ENCODE measurements at places on chromosomes 2 and 18.

GRCh38 chr18:76506395-76506794 lies 11.4 kb upstream of the ZNF516 start:
- no peak for DNase-seq

DNA sequence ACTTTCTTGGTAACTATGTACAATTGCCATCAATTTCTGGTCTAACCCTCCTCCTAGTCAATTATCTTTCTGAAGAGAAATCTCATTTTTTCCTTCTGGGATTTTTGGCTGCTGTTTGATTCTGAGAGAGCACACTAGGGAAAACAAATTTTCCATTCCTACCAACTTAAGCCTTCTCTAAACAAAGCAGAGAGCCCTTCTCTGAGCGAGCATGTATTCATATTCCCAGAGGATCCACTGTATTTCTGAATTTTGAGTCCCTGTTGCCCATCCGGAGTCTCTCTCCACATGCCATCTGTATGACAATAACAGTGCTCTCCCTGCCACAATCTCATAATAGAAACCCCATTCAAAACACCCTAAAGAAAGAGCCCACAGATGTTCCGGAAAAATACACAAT lies 78.5 kb downstream of the MAIP1 start:
- DNase-seq: no peak

DNA sequence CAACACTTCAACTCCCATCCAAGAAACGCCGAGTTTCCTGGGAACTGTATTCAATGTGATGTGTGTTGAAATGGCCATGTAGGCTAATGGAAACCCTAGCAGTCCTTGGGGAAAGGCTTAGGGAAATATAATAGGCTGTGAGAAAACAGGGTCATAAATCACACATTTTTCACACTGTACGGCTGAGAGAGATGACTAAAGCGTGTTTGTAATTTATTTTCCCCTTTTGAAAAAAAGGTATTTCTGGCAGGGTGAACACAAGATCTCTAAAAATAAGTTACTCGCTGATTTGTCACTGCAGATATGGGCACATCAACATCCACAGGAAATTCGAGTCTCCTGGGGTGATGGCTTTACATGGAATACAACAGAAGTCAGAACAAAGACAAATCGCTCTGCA lies 109.6 kb upstream of the ST6GAL2 start:
- peak; percentile 43 for DNase-seq

GRCh38 chr18:37314534-37314933 lies 251.1 kb downstream of the CELF4 start:
- no peak for DNase-seq

DNA sequence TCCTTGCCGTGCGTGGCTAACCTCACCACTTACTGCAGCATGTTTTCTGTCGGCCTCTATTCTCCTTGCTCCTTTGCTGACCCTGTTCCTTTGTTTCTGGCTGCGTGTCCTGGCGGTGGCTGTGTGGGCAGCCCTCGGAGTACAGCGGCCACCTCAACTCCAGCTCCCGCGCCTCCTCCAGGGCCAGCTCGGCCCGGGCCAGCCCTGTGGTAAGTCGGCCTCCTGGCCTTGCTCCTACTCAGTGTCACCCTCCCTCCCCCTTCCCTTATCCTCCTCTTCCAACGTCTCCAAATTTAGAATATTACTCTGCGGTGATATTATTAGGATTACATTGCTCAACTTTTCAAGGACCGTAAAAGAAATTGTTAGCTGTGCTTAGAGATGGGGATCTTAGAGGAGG lies 59.5 kb upstream of the RBM44 start:
- DNase-seq: no peak

DNA sequence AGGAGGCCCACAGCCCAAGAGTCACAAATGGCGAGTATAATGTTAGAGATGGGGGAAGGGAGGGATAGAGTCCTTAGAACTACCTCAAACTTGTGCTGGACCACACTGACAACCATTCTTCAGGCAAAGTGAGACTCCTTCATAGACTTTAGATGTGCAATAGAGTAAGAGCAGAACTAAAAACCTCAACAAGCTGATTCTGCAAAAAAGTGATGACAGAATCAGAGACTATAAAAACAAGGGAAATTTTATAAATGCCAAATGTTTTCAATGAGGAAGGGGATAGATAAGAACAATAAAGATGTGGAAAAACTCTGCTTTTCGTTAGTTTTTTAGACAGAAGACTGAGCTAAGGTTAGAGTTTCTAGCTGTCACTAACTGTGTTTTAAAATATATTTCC lies 17.7 kb downstream of the SMC6 start:
- DNase-seq: no peak

DNA sequence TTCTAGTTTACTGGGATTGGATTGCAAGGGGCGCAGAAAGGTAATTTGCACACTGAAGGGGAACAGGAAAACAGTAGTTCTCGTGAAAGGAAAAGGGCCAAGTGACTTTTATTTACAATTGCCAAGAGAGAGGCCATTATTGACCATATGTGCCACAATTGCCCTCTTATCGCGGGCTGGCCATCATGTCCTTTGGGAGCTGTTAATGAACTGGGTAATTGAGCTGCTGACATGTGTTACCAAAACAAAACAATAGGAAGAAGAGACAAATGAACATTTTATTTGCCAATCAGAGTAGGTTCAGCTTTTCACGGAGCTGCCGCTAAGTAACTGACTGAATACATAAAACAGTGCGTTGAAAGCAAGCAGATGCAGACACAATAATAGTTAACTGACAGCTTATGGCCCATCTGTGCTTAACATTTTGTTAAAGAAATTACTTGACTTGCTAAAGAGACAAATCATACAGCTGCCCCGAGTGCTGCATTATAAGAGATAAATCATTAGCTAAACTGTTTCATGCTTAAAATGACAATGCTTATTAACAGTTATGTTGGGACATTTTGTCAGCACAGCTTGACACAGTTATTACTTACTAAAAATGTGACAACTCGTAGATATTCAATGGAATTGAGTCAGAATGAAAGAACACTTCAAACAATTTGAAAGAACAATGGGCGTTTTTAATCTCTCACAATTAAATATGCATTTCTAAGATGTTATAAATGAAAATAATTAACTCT lies 57.5 kb downstream of the PAX3 start:
- peak; percentile 94 for DNase-seq

DNA sequence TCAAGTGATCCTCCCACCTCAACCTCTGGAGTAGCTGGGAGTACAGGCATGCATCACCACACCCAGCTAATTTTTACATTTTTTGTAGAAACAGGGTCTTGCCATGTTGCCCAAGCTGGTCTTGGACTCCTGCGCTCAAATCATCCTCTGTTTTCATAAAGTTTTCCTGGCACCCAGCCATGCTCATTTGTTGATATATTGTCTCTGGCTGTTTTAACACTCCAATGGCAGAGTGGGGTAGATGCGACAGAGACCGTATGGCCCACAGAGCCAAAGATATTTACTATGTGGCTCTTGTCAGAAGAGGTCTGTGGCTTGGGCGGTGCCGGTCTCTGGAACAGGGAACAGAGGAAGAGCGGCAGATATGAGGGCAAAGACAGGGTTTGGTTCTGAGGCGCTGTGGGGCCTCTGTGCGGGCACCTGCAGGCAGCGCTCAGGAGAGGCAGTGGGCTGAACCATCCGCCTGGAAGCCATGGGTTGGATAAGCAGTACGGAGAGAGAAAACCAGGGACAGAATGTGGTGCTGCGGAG lies 50.2 kb downstream of the CENPO start:
- no peak for DNase-seq

DNA sequence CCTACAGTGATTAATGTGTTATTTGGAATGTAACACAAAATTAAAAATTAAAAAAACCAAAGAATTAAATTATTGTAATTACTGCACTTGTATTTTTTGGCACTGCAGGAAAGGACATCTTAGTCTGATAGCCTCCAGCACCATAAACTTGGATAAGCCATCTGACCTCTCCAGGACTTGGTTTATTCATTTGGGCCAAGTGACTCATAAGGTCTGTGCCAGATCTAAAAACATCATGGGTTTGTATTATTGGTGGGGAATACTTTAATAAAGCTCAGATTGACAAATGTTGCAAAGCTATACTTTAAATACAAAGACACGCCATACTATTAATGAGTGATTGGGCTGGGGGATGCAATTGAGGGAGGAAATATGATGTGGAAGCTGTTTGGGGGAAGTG lies 225.2 kb downstream of the ZNF521 start:
- DNase-seq: no peak

DNA sequence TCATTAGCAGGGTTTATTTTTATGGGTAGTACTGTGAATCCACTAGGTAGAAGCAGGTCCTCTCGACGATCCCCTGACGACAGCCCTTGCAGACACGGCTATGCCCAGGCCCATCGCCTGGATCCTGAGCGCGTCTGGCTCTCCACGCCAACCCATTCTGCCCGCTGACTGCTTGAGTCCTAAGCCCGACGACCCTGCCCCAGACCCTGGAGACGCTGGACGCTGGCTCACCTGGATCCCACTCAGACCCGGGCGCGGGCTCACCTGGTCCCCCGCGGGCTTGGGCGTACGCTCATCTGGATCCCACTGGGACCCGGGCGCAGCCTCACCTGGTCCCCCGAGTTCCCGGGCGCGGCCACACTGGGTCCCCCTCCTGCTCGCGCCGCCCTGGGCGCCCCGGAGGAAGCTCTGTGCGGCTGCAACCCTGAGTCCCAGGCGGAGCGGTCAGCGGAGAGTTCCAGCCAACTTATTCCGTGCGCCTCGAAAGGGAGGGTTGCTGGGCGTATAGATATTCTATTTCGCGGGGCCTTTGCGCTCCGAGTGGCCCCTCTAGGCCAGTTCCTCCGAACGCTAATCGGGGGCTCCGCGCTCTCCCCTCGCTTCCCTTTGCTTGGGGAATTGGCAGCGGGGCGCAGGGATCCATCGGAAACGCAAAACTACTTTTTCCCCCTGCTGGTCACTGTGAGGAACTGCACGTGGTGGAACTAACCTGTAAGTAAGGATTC lies 22.4 kb upstream of the RMP24 start:
- peak; percentile 86 for DNase-seq

- peak; percentile 77 for DNase-seq
Measured at GRCh38 chr18:77376043-77376732, 126.5 kb downstream of the GALR1 start.

- no peak for DNase-seq
Measured at GRCh38 chr2:222978850-222979249, 73.1 kb upstream of the KCNE4 start.

- DNase-seq: peak; percentile 44
Measured at GRCh38 chr2:197920592-197921201, 116.3 kb downstream of the PLCL1 start.

- DNase-seq: no peak
Measured at GRCh38 chr2:65877331-65878010, 445.1 kb upstream of the SPRED2 start.

DNA sequence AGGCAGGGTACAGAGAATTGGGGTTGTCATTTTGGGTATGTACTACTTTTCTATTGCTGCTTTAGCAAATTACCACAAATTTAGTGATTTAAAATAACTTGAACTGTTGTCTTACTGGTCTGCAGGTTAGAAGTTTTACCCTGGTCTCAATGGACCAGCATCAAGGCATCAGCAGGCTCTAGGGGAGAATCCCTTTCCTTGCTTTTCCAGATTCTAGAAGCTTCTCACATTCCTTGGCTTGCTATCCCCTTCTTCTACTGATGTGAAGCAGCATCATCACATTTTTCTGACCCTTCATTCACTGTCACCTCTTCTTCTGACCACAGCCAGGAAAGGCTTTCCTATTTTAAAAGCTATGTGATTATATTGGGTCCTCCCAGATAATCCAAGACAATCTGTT lies 237.8 kb upstream of the RBMS1 start:
- DNase-seq: no peak

DNA sequence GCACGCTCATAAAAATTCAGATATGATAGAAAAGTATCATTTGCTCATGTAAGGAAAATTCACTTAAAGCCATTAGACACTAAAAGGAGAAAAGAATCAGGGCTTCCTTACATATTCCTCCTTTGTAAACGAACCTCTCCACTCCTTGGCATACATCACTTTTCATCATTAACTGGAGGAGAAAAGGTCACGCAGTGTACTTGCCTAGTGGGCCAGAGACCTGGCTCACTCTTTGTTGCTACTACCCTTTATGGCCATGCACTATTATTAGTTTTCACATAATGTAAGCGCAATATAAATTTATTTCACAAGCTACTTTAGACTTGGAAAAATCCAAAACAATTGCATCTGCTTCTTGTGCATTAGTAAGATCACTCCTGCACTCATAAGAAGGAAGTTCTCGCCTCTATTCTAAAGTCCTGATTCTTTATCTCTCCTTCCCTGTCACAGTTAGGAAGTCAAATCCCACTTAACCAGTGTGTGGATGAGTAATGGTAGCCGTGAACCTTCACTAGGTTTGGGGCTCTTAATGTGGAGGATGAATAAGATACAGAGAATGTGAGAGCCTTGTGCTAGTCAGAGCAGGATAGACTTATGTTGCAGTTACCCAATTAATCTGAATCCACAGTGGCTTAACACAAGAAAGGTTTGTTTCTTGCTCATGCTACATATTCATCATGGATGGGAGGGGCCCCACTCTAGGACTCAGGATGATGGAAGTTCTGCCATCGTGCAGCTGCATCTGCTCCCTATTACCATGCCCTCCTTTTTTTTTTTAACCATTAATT lies 115.0 kb upstream of the GLS start:
- DNase-seq: no peak

GRCh38 chr18:70423120-70423519 lies 134.3 kb downstream of the SOCS6 start:
- DNase-seq: no peak

DNA sequence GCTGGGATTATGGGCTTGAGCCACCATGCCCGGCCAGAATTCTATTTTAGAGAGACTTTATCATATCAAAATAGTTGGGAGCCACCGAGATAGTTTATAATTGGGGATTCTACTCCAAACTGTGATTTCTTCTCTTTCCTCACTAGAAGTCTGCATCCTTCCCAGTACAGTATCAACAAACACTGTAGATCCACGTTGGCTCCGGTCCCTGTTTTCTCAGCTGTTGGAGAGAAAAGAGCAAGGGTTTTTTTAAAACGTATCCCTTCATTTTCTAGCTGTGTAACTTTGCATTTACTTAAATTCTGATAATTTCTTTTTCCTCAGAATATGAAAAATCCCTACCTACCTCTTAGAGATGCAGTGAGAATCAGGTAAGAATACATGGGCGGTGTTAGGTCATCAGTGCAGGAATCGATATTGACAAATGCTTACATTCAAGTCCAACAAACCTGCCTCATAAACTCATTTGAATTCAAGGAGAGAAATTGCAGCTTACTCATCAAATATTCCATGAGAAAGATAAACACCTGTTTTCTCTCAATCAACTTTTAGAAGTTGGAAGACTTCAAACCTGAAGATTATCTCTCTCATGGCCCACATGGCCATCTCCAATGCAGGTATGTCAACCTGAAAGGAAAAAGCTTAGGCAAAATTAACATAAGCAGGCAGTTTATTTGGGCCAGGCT lies 17.7 kb upstream of the PDCL3 start:
- no peak for DNase-seq
